ENCODE measurements at places on chromosomes 1 and 21.

DNA sequence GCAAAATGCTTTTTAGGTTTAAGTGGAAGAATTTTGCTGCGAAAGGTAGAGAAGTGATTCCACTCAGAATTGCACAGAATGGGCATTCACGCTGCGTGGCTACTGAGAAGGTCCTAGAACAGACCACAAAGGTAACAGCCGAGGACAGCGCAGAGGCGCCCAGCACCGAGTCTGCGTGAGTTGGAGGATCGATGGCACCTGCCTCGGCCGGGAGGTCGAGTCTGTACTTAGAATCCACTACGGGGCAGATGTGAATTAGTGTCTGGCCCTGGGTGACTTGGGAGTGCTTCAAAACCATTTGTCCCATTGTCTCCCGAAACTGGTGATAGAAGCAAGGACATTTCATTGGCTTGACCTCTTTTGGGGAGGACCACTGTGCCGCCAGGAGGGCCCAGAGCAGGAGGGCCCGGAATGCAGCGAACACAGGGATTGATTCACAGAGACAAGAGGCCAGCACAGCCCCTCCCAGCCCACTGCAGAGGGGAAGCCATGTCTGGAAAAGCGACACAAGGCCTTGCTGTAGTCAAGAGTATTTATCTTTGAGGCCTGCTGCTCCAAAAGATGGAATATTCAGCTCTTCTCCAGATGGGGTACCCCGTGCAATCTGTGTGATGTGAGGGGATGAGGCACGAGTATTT, 35.0 kb upstream of the TTC34 start:
- no peak for DNase-seq

DNA sequence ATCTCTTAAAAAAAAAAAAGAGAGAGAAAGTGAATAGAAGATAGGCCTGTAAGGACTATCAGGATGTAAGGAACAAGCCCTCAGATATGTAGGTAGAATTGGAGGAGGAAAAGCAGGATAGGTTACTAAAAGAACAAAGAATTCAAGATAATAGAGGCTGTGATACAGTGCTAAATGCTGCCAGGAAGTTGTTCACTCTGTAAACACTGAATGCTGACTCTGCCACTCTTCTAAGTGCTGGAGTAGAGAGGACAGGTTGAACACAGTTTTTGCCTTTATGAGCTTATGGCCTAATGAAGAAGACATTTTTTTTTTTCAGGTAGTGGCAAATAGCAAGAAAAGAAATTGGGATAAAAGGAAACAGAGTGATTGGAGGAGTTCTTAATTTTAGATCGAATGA, 90.6 kb upstream of the ZNF678 start:
- DNase-seq: no peak

DNA sequence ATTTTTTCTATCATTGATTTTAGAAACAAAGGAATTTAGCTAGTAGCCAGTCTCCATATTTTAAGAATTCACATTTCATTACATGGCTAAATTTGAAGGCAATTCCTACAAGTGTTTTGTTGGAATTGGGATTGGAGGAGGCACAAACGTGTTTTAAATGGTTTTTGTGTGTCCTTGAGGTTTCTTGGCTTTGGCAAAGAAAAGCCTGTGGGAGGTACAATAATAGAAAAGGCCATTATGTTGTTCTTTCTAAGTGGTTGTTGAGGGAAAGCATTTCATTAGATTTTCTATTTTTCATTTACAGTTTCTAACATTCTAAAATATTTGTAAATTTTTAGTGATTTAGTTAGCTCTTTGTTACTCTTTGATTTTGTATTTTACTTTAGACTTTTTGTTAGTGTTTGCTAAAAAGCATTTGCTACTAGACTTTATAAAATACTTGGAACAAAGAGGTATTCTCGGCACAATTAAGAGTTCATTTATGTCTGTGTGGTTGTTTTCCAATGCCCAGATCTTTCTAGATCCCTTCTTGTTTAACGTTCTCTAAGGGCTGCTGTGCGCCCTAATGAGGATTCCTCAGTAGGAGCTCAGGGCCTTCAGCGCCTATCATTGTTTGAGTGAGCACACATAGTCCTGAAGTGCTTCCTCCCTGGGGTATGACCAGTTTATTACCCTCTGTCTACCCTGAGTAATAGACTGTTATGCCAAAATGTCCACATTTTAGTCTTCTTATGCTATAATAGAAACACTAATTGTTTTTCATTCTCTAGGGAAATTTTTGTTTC, 70.0 kb upstream of the KIAA1614 start:
- DNase-seq: no peak

DNA sequence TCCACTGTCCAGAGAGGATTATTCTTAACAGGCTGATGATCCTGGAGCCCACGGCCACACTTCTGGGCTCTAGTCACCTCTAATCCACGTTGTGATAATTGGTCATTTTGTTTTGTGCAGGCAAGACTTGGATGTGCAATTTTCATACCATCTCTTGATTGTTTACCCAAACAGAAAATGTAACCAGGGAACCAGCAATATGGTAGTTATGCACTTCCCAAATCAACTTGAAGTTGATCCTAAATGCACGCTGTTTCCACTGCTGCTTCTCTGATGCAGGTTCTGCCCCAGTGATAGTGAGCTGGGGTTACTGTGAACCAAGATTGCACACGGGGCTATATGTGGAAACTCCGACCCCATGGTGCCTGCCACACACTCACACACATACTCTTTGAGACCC, 14.7 kb upstream of the KCNJ15 start:
- no peak for DNase-seq

GRCh38 chr21:21196087-21196486, 197.9 kb downstream of the NCAM2 start:
- no peak for DNase-seq

DNA sequence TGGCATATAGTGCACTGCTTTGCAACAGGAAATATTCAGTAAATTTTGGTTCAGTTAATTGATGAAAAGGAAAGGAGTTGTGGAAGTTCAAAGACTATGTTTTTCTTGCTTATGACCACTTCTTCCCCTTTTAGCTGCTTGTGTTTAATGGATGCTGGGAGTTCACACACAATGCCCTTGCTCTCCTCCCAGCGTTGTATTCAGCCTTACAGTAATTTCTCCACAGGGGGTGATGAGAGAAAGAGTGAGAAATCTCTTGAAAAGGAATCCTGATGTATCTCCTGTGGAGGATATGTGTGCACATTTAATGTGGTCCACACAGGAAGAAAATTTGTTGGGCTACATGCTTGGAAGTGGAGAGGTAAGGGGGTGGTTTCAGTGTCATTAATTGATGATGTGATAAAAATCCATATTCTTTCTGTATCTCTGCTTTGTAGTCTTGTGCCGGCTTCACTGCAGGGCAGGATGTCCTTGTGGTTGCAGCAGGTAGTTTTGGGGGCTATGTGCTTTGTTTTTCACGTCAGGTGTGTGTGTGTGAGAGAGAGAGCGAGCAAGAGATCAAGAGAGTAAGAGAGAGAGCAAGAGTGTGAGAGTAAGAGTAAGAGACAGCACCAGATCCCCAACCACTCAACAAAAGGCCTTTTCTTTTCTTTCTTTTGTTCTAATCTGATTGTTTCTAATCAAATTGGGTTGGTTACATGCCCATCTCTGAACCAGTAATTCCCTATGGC, 204.4 kb downstream of the RWDD3 start:
- no peak for DNase-seq

- DNase-seq: no peak
Measured at GRCh38 chr21:37459575-37459974, 93.0 kb downstream of the DYRK1A start.

DNA sequence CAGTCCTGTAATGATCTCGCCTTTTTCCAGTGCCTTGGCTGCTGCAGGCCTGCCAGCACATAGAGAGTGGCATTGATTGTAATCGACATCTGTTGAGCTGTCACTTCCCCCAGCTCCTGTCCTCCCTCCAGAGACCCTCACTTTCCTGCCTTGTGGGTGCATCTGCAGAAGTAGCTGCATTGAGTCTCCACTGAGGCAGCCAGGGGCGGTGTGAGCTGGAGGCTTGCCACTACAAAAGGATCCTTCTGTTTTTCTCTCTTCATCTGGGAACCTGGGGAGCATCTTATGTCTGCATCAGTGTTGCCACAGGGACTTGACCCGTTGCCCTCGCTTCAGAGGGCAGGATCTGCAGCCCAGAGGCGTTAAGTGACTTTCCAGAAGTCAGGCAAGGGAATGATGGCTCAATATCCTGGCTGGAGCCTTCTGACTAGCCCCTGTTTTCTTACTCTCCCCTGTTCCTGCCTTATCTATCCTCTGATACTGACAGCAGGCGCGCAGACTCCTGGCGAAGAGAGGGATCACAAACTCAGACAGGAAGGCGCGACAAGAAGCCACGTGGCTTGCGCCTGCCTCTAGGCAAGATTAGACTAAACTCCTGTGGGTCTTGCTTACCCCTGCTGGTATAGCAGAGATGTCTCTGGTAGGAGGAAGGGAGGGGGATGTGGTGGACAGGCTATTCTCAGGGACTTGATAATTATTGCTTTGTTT, 13.3 kb upstream of the FMOD start:
- DNase-seq: no peak

DNA sequence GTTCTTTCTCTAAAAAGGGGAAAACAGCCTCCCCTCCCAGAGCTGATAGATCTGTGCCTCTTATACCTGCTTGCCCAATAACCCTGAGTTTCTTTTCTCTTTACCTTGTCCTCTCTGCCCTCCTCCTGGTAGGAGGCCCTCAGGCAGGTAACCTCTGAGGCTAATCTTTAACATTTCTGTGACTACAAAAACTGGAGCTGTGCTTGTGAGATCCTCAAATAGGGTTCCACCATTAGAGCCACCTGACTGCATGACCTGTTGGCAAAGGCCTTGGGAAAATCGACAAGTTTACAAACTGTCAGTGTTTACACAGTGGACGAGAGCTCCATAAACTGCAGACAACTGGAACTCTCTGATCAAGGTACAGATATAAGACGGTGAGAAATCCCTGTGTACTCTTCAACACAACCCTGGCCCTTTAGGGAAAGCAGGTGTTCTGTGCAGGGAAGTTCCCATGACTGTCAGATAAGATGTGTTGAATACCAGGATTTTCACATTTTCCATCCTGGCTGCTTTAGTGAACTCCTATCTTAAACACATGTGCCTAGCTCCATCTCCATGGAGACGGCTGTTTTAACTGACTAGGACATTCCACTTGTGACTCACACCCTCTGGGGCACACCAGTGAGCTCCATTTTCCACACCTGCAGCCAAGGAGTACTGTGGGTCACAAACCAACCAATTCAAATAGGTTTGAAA, 38.3 kb downstream of the ECE1 start:
- DNase-seq: peak; percentile 31

Data from stimulated activated naive CD4-positive, alpha-beta T cell treated with Interleukin-2 at 50 U/mL for 16 hours (primary cell).